ENCODE measurements at places on chromosomes 3 and 15.

DNA sequence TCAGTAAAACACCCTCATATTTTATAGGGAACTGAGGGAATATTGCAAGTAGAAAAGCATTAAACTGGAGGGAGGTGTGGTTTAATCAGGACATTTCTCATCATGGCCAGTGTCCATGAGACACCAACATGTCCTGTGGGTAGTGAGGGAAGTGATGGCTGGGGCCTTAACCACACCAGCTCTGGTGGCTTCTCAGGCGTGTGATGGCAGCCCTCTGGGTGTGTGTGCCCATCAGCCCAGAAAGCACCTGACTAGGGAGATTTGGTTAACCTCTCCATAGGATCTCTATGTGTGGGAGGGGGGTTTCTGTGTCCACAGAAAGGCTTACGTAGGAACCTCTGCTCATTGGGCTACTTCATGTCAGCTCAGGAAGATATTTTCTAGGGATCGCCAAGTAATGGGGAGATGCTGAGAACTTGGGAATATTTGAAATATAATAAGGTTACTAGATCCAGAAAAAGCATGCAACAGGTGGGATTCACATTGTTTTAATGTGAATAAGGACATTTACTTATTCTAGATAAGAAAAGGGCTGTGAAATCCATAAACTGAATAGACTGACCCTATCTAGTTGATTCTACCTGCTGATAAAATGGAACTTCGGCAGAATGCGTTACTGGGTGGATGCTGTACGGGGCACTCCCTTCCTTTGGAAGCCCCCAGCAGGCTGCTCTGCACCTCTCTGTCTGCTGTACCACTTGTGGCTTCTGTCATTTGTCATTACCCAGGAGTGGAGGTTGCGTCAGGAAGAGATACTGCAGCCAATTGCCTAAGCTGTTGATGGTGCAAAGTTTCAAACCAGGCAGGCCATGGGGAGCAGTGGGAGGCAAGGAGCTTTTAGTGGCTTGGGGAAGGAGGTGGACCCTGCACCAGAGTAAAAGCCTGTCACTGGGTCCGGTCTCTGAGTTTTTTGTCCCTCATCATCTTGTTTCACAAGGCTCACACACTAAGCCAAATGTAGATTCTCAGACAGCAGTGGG, 21.5 kb downstream of the PDHB start:
- DNase-seq = no peak

GRCh38 chr15:89085289-89085926, 2.8 kb upstream of the ABHD2 start:
- no peak for DNase-seq

- DNase-seq = no peak
Measured at GRCh38 chr3:194103983-194104751, 31.8 kb upstream of the HES1 start.

DNA sequence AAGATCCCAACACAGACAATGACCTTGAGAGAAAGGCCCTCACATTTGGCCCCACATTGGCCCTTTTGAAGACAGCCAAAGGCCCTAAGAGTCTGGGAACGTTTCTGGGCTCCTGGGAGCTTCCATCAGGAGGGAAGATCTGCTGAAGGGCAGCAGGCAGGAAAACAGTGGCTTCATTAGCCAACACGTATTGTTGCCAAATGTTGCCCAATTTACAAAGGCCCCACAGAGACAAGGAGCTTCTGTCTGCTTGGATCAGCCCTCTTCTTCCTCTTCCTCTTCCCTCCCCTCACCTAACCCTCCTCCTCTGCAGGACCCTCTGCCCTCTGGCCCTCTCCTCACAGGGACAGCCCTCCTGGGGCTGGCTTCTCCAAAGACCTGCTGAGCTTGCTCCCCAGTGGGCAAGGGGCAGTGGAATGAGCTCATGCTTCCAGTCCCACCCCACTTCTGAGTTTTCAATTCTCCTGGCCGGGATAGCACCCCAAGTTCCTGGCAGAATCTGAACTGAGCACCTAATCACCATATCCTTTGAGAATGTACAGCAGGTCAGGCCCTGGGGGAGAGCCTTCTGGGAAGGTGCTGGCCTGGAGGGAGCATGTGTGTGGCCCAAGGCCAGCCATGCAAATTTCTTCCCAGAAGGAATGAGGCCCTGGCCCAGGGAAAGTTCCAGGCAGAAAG, 5.1 kb upstream of the LTF start:
- DNase-seq = no peak

DNA sequence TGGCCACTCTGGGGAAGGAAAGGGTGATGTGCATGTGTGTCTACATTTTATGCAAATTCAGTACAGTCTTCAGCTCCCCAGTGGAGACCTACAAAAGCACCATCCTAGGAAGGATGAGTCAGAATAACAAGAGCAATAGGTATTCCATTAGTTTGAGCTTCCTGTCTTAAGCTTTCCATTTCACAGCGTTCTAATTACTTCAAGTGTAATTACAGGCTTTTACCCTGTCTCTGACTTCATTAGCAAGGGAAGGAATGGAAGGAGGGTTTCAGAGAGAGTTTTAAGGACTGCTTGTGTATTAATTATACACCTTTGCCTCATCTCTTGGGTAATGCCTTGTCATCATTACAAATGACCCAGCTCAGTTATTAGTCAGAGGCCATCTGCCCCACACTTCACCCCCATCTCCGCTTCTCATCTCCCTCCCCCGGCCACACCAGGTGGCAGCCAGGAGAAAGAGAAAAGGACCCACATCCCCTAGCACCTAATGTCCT, 202.8 kb upstream of the MRPL3 start:
- peak; percentile 73 for DNase-seq

Data from fibroblast of skin of abdomen (primary cell).